Activated T-cell treated with anti-CD3 and anti-CD28 coated beads, Interleukin-2, amount 50 U/mL, for 4 hours (primary cell): ENCODE measurements at places on chromosomes 1 and 21.

- DNase-seq: no peak
Observed at GRCh38 chr1:22388671-22389450, 62.8 kb upstream of the ZBTB40 start.

DNA sequence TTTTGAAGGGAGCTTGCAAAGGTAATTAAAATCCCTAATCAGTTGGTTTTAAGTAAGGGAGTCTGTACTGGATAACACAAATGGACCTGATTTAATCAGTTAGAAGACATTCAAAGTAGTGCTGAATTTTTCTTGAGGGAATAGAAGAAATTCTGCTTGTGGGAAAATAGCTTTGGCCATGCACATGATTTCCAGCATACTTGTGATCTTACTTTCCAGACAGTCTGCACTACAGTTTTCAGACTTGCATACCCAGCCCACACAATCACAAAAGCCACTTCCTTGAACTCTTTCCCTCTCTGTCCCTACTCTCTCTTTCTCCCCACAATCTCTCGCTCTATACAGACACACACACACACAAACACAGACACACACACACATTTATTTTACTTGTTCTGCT, 852.1 kb downstream of the PLA2G4A start:
- DNase-seq: no peak

DNA sequence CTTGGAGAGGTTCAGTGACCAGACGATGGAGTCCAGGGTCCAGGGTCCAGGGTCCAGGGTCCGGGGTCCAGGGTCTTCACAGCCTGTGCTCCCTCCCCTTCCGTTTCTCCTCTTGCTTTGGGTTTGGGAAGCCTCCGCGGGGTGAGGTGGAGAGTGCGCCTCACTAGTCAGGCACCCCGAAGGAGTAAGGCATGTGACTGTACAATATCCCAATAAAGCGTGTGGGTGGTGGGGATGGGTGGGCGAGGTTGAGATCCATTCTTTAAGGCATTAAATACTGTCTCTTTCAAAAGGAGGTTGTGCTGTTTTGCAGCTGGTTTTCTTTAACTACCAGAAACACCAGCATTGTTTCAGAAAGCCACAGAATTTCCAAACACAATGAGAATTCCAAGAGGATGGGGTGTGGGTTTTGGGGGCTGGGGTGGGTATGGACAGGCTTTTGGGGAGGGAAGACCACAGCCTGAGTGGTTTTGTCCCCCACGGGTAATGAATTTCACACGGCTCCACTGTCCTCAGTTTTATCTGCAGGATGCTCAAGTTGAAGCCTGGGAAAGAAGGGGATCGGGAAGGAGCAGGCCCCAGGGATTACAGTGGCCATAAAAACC, 65.7 kb downstream of the KIF26B start:
- DNase-seq: no peak

DNA sequence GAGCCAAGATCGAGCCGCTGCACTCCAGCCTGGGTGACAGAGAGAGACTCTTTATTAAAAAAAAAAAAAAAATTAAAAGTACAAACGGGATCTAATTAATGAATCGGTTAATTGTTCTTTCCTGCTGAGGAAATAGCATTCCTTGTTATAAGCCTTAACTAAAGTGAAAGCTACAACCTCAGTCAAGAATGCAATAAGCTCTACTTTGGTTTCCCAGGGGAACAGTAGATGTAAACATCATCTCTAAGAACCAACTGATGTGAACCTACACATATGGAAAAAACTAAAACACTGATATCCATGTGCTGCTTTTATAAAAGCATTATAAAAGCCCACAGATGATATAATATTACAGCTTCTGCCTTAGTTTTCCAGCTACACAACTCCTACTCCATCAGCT, 41.9 kb downstream of the LPGAT1 start:
- DNase-seq: no peak

DNA sequence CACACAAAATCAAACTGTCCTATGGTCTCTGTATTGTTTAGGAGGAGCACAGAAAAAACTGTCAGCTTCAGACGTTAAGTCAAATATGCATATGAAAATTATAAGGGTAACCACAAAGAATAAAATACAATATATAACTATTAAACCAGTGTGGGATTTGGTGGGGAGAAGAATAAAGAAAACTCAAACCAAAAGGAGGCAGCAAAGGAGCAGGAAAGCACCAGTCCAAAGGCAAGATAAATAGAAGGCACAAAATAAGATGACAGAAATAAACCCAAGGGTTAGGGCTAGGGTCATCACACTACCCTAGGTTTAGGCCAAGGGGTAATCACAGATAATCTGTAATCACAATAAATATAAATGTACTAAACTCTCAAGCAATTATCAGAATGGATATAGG, 32.8 kb downstream of the DLGAP3 start:
- no peak for DNase-seq

DNA sequence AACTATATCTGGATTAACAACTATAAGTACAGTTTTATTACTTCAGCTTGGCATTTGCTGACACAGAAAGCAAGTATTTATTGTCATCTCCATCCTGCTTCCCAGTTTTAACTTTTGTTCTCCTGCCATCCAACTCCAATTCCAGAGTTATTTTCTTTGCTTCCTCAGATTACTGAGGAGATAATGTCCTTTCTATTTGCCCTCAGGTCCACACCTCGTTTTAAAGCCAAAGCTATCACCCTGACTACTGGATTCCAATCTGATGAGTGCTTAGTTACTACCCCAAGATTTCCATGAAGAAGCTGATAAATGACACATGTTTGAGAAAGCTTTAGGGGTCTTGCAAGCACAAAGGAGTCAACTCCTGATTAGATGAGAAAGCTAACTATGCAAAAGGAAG, 25.2 kb downstream of the ACKR1 start:
- DNase-seq: no peak

DNA sequence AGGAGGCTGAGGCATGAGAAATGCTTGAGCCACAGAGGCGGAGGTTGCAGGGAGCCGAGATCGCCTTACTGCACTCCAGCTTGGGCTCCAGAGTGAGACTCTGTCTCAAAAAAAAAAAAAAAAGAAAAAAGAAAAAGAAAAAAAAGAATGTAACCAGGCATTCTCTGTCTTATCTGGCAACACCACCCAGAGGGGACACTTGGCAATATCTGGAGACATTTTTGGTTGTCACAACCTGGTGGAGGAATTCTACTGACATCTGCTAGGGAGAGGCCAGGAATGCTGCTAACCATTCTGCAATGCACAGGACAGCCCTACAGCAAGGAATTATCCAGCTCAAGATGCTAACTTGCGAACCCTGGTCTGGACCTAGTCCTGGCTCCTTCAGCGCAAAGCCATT, 2.3 kb upstream of the CNR2 start:
- DNase-seq: no peak

DNA sequence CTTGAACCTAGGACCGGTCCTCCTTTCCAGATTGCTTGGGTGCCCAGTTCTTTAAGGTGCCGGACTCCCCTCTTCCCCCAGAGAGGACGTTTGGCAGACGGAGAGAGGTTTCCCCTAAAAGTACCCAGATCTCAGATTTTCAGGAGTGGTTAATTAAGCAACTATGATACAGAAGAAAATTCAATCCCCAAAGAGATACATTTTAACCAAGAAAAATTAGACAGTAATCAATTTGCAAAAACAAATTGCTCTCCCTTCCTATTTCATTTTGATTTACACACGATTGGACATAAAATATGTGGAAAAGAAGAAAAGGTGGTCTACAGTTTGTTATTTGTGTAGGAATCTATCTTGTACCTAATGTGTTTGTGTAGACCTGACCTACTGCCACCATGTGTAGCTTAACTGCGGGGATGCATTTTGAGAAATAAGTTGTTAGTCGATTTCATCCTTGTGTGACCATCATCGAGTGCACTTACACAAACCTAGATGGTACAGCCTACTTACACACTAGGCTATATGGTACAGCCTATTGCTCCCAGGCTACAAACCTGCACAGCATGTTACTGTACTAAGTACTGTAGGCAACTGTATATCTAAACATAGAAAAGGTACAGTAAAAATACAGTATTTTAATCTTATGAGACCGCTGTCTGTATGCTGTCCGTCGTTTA, 755 bp downstream of the RPAP2 start:
- DNase-seq: no peak

GRCh38 chr1:118717893-118718292, 270.2 kb downstream of the TBX15 start:
- no peak for DNase-seq

DNA sequence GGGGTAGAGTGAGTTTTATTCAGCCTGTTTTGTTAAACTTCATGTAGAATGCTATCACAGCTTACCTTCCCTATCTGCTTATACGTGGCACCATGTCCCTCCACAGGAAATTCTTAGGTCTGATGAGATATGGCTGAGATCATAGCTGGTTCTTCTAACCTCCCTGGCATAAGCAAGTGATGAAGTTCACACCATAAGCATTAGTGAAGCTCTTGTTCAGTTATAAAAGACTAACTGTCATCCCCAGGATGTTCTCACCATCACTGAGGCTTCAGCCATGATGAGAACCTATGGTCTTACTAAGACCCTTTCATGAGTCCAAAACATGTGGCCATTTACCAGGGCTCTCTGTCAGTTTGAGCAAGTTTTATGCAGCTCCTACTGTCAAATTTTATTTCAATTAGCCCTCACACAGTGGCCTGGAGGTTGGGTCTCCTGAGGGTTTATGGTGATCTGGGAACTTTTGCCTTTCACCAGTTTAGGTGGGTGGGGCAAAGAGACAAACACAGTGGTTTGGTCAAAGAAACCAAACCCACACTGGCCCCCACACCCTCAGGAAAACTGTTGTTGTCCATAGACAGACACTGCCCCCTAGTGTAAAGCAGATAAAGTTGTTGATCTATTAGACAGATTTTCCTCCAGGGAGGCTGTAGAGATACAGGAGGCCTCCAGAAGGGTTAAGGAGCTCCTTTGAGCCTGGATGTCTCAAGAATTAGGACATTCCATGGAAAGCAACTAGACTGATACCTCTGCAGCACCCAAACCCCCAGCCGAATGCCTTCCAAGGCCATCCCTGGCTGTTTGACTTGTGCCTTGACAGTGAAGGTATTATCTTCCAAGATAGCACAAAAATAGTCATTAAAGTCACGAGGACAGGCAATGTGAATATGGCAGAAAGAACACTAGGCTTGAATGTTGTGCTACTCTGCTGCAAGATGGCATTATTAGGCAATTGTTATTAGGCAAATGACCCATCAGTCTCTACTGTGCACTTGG, 5.0 kb downstream of the SLC22A15 start:
- no peak for DNase-seq

- DNase-seq: no peak
Observed at GRCh38 chr1:116397728-116398127, 24.7 kb downstream of the ATP1A1 start.

DNA sequence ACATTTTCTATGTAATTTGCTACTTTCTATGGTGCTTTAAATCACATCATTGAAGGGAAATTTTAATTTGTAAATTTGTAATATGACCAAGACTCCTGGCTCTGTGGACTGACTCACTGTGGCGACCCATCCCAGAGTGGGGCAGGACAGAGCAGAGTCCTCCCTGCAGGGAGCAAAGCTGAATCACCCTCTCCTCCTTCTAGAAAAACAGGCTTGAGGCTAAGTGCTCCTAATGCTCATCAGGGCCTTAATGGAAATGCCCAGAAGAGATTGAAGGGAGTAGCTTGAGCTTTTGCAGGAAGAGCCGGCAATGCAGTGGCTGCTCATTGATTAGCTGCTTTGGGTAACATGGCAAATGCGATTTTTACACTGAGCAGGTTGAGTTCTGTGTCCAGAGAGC, 16.8 kb downstream of the S100A10 start:
- no peak for DNase-seq

DNA sequence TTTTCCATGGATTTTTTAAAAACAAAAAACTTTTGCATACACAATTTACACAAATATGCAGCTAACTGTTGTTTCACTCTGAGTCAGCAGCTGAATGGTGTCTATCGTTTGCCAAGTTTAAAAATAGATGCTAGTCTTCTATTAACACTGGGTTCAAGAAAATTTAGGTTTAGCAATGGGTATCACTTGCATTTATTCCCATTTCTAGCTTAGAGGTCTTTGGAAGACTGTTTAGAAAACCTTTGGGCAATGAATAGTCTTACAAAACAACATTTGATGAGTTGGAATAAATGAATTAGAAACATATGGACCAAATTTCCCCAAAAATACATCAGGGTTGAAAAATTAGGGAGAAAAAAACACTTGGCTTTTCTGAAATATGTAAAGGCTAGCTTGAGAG, 165.8 kb downstream of the LYPLAL1 start:
- DNase-seq: no peak

GRCh38 chr1:224542783-224543440, 73.2 kb upstream of the CNIH3 start:
- DNase-seq: no peak

- DNase-seq: no peak
Observed at GRCh38 chr1:241593186-241593585, 47.0 kb downstream of the CHML start.
